Lung (tissue), 17 donors: ENCODE measurements at places on chromosomes 1 and 21. TPM values are rescaled to one million over a fixed set of nuclear protein-coding genes. Genes with fewer than 3 reads are reported as not detected.

GRCh38 chr1:150973836-150974579 is 627 bp downstream of the CERS2 start:
- peak overlapping the region; percentile 84 for H3K4me3 ChIP-seq
- H3K36me3 ChIP-seq: peaks cover 5% of the 10 kb centered on the region
- H3K4me1 ChIP-seq: peaks cover 30% of the 10 kb centered on the region
- H3K27me3 ChIP-seq: no peaks in the 10 kb centered on the region

DNA sequence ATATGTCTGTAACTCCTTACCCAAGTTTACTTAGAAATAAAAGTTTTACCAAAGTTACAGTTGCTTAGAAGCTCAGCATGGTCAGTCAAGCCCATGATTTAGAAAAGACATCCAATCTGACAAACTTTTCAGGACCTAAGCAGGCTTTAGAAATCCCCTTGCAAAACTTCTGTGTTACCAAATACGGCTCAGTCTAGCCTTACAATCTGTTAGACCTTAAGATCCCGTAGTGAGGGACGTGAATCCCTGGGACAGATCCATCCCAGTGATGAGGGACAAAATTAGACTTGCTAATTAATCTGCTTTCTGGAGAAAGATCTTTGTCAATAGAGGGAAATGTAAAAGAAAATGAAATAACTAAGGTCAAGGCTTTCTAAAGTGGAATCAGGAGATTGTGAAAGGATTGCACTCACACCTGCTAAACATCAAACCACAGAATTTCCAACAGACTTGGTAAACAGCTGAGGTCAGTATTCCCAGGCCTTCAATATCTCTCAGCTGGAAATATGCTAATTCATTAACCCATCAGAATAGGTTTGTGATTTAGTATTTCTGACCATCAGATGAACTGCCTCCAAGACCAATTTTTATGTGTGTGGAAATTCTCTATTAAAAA is 375.3 kb downstream of the DUSP10 start:
- H3K27ac ChIP-seq: no peak overlapping the region
- H3K36me3 ChIP-seq: no peaks in the 10 kb centered on the region
- no peak for DNase-seq
- H3K4me1 ChIP-seq: no peaks in the 10 kb centered on the region

DNA sequence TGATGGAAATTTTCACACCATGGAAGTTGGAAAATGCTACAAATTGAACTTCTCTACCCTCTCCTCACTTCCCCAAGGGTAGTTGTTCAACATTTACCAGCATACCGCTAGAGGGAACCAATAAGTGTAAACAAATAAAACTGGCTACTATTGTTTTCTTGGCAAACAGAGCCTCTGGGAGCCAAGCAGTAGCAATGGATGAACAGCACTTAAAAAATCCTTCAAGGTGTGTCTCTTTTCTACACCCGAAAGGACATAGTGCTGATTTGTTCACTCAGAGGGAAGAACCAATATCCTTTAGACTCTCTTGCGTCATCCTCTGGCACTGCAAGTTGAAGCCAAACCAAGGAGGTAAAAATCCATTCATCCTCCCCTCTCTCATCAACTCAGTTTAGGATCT is 161.5 kb downstream of the TBX15 start:
- H3K4me1 ChIP-seq: no peaks in the 10 kb centered on the region
- no peaks in the 10 kb centered on the region for H3K27me3 ChIP-seq
- no peak overlapping the region for H3K27ac ChIP-seq
- no peak for DNase-seq
- H3K36me3 ChIP-seq: no peaks in the 10 kb centered on the region

DNA sequence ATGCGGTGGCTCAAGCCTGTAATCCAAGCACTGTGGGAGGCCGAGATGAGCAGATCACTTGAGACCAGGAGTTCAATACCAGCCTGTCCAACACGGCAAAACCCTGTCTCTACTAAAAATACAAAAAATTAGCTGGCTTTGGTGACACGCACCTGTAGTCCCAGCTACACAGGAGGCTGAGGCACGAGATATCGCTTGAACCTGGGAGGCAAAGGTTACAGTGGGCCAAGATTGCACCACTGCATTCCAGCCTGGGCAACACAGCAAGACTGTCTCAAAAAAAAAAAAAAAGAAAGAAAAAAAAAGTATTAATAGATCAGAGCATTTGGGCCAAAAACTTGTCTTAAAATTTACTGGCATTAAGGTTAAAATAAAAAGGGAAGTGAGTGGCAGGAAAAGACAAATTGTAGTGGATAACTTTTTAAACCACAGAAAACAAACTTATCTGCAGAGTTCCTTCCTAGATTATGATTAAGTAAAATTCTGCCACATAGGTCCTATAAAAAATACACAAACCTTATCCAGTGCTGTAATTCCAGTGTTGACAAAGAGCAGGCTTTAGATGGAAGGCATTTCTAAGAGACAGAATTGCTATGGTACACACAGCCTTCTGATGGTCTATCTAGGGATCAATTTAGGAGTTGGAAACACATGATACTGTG is 53.3 kb downstream of the EIF4G3 start:
- no peaks in the 10 kb centered on the region for H3K4me1 ChIP-seq
- no peak for DNase-seq
- peaks cover 10% of the 10 kb centered on the region for H3K36me3 ChIP-seq
- no peak overlapping the region for H3K27ac ChIP-seq
- no peak overlapping the region for H3K4me3 ChIP-seq

GRCh38 chr21:45340515-45340914 is 52.8 kb upstream of the POFUT2 start:
- H3K36me3 ChIP-seq: no peaks in the 10 kb centered on the region
- H3K4me3 ChIP-seq: no peak overlapping the region
- H3K4me1 ChIP-seq: no peaks in the 10 kb centered on the region
- no peaks in the 10 kb centered on the region for H3K27me3 ChIP-seq

DNA sequence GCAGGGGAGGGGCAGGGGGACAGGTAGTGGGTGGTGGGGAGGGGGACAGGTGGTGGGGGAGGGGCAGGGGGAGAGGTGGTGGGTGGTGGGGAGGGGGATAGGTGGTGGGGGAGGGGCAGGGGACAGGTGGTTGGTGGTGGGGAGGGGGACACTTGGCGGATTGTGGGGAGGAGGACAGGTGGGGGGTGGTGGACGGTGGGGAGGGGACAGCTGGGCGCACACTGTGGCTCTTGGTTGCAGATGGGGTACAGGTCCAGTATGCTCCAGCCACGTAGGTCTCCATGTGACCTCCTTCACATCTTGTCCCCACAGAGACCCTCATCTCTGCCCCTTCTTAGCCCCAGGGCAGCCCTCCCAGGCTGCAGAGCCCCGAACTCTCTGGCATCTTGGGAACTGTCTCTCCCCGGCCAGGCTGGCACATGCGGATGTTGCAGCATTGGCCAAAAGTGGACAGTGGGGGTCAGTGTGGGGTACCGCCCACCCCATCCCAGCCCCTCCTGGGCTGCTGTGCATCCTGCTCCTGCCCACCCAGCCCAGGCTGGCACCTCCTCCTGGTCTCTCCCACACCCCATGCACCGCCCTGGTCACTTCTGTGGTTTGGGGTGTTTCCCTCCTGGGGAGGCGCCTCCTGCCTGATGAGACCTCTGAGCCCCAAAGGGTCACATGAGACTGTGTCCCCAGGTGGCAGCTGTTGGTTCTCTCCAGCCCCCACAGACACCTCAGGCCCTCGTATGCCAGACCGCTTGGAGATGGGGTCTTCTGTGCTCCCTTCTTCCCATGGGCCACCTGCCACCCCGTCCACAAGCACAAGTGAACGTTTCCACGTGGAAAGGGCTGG is 7.6 kb upstream of the SLC19A1 start:
- H3K4me1 ChIP-seq: no peaks in the 10 kb centered on the region
- DNase-seq: no peak
- H3K36me3 ChIP-seq: no peaks in the 10 kb centered on the region
- no peak overlapping the region for H3K4me3 ChIP-seq
- no peaks in the 10 kb centered on the region for H3K27me3 ChIP-seq
- H3K27ac ChIP-seq: peak overlapping the region; percentile 86

CFHR2 gene
- not detected for total RNA-seq

RGS16 gene
- 12.3 TPM for total RNA-seq
